ENCODE measurements at places on chromosomes 1 and 21.

- DNase-seq = no peak
These were observed 15.3 kb downstream of the URB2 start for GRCh38 chr1:229641306-229641705.

DNA sequence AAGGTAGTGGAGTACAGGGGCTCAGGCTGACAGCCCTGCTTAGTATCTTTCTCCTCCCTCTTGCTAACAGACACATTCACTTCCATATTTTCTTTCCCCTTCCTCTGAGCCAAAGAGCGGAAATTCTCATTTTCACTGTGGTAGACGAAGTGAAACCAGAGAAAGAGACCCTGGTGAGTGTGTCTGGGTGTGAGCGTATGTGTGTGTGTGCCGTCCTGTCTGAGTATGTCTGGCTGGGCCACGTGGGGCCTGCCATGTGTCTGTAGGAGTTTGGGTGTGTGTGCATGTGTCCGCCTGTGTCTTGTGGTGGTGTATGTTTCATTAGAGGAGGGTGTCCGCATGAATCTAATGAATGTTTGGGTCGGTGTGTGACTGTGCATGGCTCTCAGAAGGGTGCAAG lies 1.7 kb downstream of the COL8A2 start:
- DNase-seq = peak; percentile 18

DNA sequence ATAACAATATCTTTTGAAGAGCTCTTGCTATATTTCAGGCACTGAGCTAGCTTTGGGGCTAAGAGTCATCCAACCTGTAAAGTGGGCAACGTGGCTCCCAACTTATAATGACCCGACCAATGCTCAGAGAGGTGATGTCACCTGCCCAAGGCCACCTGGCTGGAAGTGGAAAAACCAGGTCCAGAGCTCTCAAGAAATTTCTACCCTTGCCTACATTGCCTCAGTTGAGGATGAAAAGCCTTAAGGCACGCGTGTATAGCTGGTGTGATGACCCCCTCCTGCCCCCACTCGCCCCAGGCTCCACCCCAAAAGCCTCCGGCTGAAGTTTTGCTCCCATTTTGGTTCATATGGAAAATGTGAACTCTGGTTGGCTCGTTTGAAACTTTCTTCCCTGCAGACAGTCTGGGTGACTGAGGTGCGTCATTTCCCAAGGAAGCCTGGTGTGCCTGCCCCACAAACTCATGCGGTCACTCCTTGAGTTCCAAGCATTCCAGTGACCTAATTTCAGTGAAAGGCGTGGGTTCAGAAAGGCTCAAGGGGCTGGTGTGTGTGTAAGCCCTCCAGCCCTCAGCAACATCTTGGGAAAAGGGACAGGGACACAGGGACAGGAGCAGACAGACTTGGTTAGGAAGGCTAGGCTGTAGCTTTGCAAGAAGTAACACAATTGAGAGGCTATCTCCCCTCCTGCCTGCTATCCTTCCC lies 20.5 kb downstream of the HTR1D start:
- DNase-seq = no peak

- no peak for DNase-seq
These were observed 31.1 kb downstream of the CD55 start for GRCh38 chr1:207352554-207352953.

GRCh38 chr21:36021251-36021837 lies 39.0 kb downstream of the SETD4 start:
- DNase-seq = no peak

DNA sequence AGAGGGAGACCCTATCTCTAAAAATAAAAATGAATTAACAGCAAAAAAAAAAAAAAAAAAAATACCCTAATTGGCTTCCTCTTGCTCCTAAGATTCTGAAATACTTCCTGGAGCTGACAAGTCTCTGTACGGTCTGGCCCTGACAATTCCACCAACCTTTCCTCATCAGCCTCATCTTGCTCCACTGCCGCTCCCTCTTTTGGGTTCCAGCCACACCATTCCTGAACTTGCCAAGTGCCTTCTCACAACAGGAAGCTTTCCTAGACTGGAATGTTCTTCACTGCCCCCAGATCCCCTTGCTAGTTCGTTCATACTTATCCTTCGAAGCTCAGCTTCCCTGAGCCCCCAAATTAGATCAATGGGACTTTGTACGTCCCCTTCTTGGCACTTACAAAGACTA lies 37.0 kb downstream of the AKNAD1 start:
- DNase-seq = no peak

GRCh38 chr1:167090314-167090942 lies at the start of gene GPA33:
GPA33 (minus strand) TSS chr1:167090377; CDS start chr1:167090287, 90 bp downstream.
- peak; percentile 30 for DNase-seq

DNA sequence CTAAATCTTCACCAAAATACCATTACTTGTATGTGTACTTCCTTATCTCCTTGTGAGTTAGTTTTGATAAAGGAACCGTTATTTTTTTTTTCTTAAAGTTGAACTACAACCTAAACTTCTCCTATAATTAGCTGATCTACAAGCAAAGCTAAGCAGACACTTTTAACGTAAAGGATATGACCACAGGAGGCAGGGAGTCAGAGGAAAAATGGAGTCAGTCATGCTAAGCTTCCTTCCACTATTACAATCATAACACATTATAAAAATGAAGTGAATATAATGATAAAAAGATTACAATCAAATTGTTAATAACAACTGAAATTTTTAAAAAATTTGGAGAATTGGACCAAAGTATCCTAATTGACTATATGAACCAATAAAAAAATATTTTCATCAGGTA lies 892.6 kb downstream of the KCNT2 start:
- DNase-seq = no peak

GRCh38 chr1:41670217-41670957 lies 185.9 kb upstream of the EDN2 start:
- no peak for DNase-seq

DNA sequence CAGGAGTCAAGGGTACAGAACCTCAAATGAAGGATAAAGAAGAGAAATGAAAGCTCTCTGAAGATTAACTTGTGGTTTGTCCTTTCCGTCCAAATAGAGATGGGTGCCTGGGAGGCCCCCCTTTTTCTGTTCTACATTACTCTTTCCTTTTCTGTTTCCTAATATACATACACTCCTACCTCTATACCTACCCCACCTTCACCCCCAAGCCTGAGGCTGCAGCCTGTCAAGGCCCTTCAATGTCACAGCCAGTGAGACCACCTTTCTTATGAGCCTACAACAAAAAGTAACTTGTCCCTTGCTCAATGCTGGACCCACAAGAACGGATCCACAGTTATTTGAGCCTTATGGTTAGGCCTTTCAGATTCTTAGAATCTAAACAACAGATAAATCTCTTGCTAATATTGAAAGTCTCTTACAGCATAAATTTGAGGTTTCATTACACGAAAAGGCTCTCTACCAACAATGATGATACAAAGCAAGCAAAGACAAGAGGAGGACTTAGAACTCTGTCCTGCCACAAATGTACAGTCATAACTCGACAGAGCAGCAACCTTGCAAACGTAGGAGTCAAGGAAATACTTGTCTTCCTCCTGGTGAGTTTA lies 4.1 kb upstream of the TRAF3IP3 start:
- peak; percentile 92 for DNase-seq

GRCh38 chr21:35420656-35421055 lies 371.6 kb upstream of the RUNX1 start:
- no peak for DNase-seq

DNA sequence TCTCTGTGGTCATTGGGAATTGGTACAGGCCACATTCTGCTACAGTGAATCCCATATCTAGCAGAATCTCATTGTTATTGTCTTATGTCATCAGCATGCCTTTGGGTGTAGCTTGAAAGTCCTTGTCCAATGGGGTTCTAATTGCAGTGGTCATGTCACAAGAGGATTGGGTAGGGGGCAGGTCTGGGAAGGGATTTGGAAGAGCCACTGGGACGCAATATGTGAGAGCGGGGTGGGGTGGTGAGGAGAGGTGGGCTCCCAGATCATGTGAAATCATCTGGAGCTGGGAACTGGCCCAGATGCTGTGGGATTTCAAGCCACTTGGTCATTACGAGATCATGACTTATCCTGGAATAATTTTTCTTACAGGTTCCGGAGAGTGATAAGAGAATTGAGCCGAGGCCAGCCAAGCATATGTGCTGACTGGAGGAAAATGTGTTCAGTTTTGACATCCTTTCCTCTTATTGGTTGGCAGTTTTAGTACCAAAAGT lies 16.3 kb downstream of the CNIH3 start:
- no peak for DNase-seq

DNA sequence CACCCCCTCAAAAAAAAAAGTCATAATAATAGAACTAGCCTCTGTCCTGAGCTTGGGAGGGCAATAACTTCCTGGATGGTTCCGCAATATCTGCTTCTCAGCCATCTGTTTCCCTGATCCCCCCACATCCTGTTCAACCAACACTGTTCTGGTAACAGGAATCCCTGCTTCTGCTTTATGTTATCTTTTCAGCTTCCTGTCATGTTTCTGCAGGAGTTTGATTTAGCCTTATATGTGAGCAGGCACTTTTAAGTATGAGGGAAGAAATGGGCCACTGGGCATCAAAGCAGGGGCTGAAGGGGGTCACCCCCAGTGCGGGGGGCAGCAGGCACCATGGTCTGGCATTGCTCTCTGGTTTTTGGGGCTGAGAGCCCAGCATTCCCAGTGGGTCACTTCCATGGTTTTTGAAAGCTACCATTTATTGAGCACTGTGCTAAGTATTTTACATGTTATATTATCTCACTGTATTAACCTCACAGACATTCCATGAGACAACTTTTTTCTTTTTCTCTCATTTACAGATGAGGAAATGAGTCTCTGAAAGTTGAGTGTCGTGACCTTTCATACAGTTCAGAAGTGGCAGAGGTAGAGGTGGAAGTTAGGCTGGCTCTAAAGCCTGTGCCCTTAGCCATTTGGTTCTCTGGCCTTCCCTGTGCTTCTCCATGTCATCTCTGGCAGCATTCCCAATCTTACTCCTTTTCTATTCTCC lies 61.9 kb downstream of the DNTTIP2 start:
- DNase-seq = no peak
